ENCODE measurements at places on chromosomes 12 and 14. TPM values are rescaled to one million over a fixed set of nuclear protein-coding genes. Genes with fewer than 3 reads are reported as not detected.

DNA sequence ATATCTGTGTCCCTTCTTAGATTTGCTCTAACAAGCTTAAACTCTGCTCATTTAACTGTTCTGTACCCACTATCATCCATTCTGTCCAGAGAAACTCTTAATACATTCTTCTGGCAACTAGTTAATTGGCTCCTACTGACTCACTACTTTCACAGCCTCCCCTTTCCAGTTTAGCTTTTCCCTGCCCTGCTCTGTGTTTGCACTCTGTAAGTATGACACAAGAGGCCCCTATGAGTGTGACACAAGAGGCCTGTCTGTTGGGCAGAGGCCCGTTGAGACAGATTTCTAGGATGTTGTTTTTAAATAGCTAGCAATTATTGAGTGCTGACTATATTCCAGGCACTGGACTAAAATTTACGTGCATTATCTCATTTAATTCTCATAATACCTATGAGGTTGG lies 246.0 kb upstream of the DAAM1 start:
- H3K36me3 ChIP-seq = no peaks in the 10 kb centered on the region
- no peak overlapping the region for H3K27ac ChIP-seq
- no peak for DNase-seq
- peaks cover 7% of the 10 kb centered on the region for H3K4me1 ChIP-seq

- H3K27ac ChIP-seq = no peak overlapping the region
- no peaks in the 10 kb centered on the region for H3K36me3 ChIP-seq
- no peak for DNase-seq
Observed at GRCh38 chr12:66767536-66767935, 88.7 kb upstream of the GRIP1 start.

- DNase-seq = no peak
- no peaks in the 10 kb centered on the region for H3K36me3 ChIP-seq
- no peak overlapping the region for H3K27ac ChIP-seq
- H3K27me3 ChIP-seq = no peaks in the 10 kb centered on the region
- H3K4me3 ChIP-seq = no peak overlapping the region
- peaks cover 5% of the 10 kb centered on the region for H3K4me1 ChIP-seq
Observed at GRCh38 chr14:58807191-58807590, 169.4 kb downstream of the DACT1 start.

DNA sequence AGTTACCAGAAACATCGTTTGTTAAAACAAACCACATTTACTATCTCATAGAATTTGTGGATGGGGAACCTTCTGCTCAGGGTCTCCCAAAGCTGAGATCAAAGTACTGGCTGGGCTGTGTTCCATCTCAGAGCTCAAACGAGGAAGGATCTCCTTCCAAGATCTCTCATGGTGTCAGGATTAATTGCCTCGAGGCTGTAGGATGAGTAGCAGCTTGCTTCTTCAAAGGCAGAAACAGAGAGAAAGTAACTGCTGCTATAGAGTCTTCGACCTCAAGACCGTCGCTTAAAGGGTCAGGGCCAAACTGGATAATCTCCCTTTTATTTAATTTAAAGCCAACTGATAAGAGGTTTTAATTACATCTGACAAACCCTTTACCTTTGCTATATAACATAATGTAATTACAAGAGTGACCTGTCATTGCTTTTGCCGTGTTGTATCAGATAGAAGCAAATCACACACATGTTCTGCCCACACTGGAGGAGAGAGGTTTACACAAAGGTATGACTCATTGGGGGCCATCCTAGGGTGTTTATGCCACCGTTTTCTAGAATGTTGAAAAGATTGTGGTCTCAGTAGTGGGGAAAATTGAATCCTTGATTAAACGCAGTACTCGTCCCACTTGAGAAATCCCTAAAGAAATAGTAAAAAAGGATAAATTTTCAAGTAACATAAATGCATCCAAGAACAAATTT lies 868.8 kb upstream of the TMEM132C start:
- no peaks in the 10 kb centered on the region for H3K36me3 ChIP-seq
- DNase-seq = no peak
- H3K4me3 ChIP-seq = no peak overlapping the region
- H3K27ac ChIP-seq = no peak overlapping the region
- no peaks in the 10 kb centered on the region for H3K27me3 ChIP-seq

Gene ERP27
- total RNA-seq = 79.1 TPM

Gene LRP6
- total RNA-seq = 23.1 TPM

Gene OR4N2
- total RNA-seq = not detected

Gene FAM186B
- total RNA-seq = not detected

Gene ERO1A
- total RNA-seq = 30.9 TPM
